ENCODE measurements at places on chromosomes 7 and 10.

DNA sequence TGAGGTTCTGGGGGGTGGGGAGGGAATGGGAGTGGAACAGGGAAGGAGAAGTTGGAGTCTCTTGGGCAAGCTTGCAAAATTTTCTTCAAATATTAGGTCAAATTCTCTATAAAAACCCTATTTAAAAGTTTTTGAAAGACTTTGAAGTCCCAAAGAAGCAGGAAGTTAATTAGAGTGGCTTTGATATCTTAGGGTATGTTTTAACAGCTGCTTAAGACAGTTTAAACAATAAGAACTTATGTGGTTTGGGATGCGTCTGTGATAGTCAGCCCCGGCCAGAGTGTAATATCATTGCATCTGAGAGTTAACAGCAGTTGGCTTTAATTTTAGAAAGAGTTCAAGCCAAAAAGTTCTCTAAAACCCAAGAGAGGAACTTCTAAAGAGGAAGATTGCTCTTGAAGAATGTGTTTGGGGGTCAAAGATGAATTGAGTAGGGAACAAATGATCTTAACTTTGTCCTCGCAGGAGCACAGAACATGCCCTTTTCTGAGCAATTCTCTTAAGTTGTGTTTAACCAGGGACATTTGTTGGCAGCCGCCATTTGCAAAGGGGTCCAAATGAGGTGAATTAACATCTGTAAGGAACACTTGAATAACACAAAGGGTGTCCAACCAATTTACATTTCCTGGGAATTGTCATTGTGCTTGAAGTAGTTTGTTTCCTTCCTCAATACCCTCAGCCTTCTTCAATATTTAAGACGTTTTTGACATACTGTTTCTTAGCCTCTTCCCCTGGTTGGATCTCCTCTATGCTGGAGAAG lies 182.4 kb downstream of the PTEN start:
- no peak for DNase-seq

GRCh38 chr10:46516660-46517416 lies 39.6 kb downstream of the GPRIN2 start:
- peak; percentile 95 for DNase-seq

DNA sequence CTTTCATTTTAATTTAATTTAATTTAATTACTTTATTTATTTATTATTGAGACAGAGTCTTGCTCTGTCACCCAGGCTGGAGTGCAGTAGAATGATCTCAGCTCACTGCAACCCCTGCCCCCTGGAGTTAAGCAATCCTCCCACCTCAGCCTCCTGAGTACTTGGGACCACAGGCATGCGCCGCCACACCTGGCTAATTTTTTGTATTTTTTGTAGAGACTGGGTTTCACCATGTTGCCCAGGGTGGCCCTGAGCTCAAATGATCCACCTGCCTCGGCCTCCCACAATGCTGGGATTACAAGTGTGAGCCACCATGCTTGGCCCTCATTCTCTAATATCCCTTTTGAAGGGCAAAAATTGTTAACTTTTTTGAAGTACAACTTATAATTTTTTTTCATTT lies 92.9 kb downstream of the XRCC2 start:
- no peak for DNase-seq

- DNase-seq: no peak
Measured at GRCh38 chr7:151511946-151512345, 7.7 kb downstream of the RHEB start.

DNA sequence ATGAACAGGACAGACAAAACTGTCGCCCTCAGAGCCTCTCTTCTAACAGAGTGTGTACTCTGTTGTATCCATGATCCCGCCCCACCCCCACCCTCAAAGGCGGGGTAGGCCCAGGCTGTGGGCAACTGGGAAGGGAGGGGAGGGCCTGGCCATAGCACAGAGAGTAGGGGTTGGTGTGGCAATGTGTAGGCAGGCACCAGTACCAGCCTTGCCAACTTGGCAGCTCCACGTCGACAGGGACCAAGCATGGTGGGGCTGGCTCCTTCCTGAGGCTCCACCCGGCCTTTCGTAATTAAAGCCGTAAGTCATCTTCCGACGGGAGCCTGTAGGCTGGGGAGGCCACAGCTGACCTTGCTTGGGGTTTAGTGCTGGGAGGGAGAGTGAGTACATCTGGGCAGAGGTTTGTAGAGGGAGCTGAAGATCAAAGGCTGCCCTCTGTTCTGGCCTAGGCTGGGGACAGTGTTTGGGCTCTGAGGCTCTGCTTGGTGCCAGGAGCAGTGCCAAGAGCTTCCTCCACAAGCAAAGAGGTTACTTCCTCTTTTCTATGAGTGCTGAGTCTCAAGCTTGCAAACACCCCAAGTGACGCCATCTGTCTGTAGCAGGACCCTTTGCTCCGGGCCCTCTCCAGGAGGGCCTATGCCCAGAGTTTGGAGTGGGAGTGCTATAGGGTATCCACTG lies 121.6 kb downstream of the C10orf105 start:
- no peak for DNase-seq

GRCh38 chr10:21894648-21895342 lies 108.7 kb downstream of the DNAJC1 start:
- no peak for DNase-seq

DNA sequence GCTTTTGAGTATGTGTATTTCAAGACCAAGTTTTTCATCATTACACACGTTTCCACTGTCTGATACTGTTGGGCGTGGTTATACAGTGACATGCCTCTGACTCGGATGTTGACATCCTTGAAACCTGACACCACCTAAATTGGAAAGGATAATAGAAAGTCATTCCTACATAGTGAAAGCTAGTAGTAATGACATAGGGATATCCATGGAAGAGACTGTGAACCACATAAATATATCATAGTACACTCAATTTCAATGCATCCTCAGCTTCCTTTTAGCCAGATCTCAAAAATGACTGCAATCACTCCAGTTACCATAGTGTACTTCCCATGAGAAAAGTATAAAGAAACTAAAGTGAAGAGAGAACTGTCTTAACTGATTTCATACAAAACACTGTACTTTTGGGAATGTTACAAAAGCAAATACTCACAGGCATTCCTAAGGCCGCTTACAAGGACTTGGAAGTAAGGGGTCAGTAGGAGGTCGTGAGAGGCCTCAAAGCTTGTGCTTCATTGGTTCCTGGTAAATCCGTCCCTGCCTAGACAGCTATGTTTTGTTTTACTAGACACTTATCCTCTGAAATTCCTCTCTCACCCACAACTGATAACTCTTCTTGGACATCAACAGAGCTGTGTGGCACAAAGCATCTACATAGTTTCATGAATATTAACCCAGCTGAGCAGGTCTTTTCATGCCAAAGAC lies 71.8 kb upstream of the VWDE start:
- DNase-seq: peak; percentile 34

DNA sequence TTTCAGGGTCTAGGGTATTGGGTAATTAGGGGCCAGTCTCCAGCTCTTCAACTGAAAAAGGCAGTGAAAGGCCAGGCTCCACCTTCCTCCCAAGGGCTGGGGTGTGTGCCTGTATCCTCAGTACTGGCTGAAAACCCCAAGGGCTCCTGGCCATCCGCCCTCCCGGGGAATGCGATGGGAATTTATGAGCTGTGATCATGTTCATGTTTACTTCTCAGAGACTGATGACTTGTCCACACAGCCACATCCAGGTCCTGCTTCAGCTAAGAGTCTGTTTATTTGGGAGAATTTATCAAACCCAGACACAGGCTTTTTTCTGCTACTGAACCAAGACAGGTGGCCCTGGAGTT lies 91.7 kb downstream of the CCDC3 start:
- DNase-seq: no peak

GRCh38 chr10:110215286-110216170 lies 8.1 kb downstream of the MXI1 start:
- DNase-seq: no peak

GRCh38 chr7:128069373-128070364 lies 38.4 kb upstream of the LRRC4 start:
- no peak for DNase-seq

- no peak for DNase-seq
Measured at GRCh38 chr10:105148921-105149320, 507.8 kb downstream of the SORCS3 start.

GRCh38 chr10:4541292-4541691 lies 284.7 kb upstream of the AKR1E2 start:
- peak; percentile 61 for DNase-seq

GRCh38 chr7:32163141-32163806 lies 93.1 kb upstream of the PDE1C start:
- DNase-seq: peak; percentile 80

DNA sequence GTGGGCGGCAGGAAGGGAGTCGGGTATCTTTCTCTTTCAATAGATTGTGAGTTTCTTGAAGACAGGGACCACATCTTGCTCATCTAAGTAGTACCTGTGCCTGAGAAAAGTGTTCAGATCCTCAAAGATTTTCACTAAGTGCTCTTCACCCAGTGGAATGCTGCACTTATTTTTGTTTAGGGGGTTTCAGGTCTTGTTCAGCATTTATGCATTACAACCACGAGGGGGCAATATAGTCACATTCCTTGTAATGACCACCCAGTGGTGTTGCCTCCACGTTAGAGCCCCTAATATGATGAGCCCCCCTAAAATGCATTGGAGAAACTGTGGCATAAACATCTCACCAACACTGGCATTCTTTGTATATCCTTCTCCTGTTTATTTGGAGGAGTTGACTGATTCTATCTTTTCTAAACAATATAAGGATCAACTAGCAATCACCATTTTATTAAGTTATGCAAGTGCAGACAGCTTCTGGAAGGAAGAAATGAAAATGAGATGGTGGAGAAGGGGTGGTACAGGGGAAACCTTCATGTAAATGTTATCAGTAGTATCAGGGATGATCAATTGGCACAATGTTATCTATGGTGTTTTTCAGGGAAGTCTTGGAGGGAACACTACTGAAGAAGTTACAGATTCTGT lies 3.1 kb upstream of the PAPSS2 start:
- peak; percentile 51 for DNase-seq

Data from AG08396 (cell line).